NCI-H2227 treated with DMSO at 0.1 percent for 48 hours (cell line): ENCODE measurements at places on chromosomes 7 and 10.

- no peak for DNase-seq
Measured at GRCh38 chr7:67463316-67463715, 466.7 kb downstream of the TYW1 start.

DNA sequence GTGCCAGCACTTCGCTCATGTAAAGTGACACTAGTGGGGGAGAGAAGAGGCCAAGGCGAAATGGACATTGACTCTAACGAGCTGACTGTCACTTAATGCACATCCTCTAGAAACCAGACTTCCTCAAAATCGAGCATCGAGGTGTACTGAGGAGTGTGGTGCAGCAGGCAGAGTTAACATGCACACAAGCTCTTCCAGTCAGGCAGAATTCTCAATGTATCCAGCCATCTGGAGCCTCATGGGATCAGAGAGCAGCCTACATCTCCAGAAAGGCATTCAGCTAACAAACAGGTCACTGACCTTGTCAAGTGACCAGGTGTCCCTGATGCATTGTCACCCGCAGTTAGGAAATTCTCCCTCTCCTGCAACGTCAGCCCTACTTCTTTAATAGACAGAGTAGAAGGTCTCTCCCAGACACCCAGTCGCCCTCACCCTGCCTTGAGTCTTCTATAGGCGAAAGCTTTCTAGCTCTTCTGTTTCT lies 259.8 kb upstream of the AOAH start:
- DNase-seq: no peak

GRCh38 chr7:142414135-142414534 lies 156.3 kb upstream of the PRSS58 start:
- no peak for DNase-seq

DNA sequence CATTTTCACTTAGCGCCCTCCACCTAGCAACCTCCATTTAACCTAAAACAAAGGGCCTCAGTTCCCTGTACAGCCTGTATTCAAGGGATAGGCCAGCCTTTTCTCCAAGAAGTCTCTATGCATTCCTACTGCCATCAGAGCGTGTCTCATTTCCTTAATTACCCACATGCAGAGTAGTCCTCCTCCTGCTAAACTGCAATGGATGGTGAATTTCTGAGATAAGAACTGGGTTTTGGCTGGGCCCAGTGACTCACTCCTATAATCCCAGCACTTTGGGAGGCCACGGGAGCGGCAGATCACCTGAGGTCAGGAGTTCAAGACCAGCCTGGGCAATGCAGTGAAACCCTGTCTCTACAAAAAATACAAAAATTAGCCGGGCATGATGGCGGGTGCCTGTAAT lies 71.1 kb upstream of the GPR158 start:
- no peak for DNase-seq

- DNase-seq: peak; percentile 12
Measured at GRCh38 chr10:15879663-15880062, 19.4 kb upstream of the MINDY3 start.

DNA sequence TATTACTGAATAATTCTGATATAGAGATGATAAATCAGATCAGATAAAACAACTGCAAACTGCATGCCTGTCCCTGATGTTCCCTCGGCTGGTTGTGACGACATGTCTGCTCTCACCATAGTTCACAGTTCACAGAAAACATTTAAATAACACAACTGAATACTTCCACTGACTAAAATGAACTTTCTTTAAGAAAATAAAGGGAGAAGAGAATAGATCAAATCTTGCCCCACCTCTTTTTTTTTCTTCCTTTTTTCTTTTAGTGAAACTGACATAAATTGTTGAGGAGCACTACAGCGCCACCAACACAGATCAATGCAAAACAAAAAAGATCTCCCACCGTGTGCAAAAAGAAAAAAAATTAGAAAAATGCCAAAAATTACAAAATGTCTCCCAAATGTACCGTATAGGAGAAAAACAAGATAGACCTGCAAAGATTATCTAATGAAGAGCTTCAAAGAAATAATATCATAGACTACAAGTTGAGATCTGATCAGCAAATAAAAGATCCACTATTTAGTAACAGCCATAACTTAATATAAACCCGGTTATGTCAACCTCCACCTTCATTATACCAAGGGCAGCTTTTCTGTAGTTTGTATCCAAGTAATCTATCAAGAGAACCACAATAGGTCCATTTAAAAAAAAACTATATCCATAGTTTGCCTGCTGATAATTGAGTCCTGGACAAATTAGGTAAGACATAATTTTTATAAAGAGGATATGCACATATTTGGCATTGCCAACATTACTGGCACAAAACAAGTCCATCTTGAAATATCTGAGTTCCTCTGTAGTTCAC lies 30.7 kb upstream of the EPC1 start:
- DNase-seq: peak; percentile 62

GRCh38 chr7:69817121-69817520 lies 218.8 kb downstream of the AUTS2 start:
- peak; percentile 40 for DNase-seq

- DNase-seq: no peak
Measured at GRCh38 chr10:126166797-126167196, 221.5 kb downstream of the ADAM12 start.

DNA sequence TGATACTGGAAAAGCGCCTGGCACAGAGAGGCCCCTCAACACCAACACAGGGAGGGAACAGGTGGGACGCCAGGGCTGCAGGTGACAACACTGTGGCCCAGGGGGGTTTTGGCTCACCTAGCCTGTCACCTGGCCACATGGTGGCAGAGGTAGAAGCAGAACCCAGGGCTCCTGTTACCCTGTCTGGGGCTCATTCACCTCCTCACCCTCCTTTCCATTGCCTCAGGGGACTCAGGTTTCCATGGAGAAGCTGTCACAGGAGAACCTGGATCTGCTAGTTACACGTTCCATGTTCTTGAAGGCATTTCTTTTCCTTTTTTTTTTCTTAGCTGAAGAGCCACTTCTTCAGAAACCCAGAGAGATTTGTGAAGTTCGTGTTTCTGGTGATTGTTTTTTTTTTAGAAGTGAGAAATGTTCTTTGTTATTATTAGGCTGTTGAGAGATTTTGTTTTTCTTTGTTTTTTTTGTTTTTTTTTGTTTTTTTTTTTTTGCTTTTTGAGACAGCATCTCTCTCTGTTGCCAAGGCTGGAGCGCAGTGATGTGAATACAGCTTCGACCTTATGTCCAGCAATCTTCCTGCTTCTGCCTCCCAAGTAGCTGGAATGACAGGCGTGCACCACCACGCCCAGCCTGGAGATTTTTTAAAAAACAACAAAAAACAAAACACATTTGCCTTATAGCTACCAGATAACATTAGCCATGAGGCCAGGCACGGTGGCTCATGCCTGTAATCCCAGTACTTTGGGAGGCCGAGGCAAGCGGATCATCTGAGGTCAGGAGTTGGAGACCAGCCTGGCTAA lies 16.0 kb downstream of the DENND2A start:
- no peak for DNase-seq

DNA sequence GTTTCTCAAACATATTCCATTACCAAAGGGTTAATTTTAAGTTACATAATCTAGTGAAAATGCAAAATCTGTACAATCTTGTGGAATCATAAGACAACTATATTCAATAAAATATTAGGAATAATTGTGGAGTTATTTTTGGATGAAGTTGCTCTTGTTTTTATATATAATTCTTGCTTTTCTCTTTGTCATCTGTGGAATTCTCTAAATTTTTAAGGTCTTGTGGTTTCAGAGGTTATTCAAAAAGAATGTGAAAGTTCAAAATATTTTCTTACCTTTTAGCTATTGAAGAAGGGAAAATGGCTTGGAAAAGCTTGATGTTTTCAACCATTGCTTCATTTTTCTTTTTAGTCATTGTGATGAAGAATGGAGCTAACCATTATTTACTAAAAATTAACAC lies 552.1 kb downstream of the TFEC start:
- no peak for DNase-seq

GRCh38 chr7:121871188-121871587 lies 1.8 kb upstream of the PTPRZ1 start:
- no peak for DNase-seq

GRCh38 chr10:72329290-72330068 lies 25.2 kb downstream of the DNAJB12 start:
- no peak for DNase-seq

DNA sequence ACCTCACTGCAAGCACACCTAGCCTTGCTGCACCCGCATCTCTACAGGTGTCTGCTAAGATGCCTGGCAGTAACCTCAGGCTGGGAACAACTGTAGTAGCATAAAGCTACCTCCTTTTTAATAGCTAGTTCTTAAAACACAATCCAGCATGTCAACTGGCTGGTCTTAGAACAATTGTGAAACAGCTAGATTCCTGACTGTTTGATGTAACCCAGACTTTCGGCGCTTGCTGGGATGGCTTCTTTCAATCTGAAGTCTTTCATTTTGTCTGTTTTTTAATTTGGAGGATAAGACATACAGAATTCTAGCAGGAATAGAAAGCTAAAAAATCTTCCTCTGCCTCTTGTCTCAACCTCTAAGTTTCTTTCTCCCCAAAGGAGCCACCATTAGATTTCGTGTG lies 59.8 kb downstream of the GSDME start:
- no peak for DNase-seq
